ENCODE measurements at places on chromosomes 11 and 22. TPM values are rescaled to one million over a fixed set of nuclear protein-coding genes. Genes with fewer than 3 reads are reported as not detected.

HTR3A gene
- polyA plus RNA-seq, result 0.24 TPM

GRCh38 chr11:19445771-19446170, 205.0 kb upstream of the E2F8 start:
- no peak for DNase-seq

MISFA gene
- 5.9 TPM for polyA plus RNA-seq

GRCh38 chr11:27296497-27296896, 66.5 kb downstream of the CCDC34 start:
- no peak for DNase-seq

DNA sequence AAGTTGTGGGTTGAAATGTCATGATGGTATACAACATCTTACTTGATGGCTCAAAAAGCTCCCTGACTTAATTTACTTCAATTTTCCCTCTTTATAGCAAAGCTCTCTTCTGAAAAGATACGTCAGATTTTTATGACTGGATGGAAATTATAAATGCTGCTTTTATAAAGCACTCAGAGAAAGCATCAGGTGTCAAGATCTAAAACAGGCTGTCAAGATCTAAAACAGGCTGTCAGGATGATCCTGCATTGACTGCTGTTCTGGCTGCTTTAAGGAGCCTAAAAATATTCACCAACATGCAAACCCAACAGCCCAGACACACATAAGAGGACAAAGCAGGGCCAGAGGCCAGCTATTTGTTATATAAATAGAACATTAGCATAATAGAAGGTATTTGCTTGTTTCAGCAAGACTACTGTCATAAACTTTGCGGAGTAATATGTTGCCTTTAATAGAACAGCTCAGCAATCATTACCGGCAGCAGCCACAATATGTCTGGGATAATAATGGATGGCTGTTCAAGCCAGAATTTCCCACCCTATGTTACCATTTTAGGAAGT, 77.3 kb upstream of the ANO5 start:
- no peak for DNase-seq

MUC2 gene
- polyA plus RNA-seq, result 0.01 TPM

- DNase-seq, result peak; percentile 62
Observed at GRCh38 chr11:9015677-9016076, 11.9 kb upstream of the NRIP3 start.

GRCh38 chr22:44020981-44021380, 3.1 kb upstream of the PARVB start:
- no peak for DNase-seq

DNA sequence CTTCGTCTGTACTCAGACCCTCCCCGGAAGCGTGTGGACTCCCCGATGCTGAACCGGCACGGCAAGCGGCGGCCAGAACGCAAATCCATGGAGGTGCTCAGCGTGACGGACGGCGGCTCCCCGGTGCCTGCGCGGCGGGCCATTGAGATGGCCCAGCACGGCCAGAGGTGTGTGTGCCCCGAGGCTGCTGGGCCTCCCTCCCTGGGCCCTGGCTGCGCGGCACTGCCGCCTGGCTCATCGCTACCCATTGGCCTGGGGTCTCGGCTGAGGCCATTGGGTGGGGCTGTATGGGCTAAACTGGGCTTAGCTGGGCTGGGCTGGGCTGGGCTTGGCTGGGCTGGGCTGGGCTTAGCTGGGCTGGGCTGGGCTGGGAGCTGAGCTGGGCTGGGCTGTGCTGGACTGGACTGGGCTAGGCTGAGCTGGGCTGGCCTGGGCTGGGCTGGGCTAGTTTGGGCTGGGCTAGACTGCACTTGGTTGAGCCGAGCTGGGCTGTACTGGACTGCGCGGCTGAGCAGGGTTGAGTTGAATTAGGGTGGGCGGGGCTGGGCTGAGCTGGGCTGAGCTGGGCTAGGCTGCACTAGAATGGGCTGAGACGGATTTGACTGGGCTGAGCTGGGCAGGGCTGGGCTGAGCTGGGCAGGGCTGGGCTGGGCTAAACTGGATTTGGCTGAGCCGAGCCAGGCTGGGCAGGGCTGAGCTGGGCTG, 40.7 kb downstream of the MOB2 start:
- DNase-seq, result no peak

DNA sequence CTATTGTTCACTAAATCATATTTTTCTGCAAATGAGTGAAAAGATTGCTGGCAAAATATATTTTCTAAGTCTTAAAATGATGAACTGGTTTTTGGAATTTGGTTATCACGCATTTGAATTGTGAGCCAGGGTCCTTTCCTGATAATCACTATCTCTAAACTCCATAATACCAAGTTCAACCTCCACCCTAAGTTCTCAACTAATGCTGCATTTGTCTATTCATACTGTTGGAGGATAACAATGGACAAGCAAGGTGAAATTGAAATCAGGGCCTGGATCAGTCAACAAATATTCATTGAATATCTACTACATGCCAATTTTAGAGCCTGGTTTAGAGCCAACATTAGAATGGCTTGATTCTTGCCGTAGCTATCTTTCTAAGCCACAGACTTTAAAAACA, 4.7 kb upstream of the PCF11 start:
- DNase-seq, result no peak

Data from forelimb muscle (tissue), 1 donor.